Activated T-helper 1 cell treated with anti-CD3 and anti-CD28 coated beads, Interleukin-2, amount 50 U/mL, for 16 hours (primary cell): ENCODE measurements at places on chromosomes 1 and 21.

DNA sequence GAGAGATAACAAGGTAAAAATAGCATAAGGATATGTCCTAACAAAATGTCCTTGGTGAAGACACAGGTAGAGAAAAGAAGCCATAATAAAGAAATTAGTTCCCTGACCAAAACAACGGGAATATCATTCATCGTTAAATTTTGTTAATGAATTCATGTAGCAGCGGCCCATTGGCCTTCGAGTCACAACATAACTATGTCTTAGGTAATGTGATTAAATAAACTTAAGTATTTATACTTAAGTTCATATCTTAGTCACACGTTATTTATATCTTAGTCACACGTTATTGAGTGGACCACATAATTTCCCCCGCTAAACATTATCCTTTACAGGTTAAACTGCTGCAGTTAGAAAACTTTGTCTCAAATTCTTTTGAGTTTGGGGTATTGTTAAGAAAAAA, 1.2 kb downstream of the NEXN start:
- DNase-seq = no peak

- DNase-seq = no peak
Observed at GRCh38 chr1:64019818-64020217, 183.6 kb upstream of the UBE2U start.

DNA sequence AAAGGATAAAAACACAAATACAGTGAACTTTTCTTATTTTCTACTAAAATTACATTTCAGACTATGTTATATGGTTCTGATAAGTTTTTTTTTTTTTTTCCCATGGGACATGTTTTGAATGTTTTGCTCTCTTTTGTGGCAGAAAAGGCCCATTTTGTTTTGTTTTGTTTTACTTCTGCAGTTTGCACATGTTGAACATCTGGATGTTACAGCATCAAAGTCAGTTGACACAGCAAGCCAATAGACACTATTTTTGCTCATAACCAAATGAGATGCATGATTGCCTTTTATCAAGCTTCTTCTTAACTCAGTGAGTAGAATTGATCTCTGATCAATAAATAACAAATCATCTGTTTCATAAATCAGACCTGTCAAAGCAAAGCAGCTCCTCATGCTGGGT, 904.2 kb downstream of the ADGRL2 start:
- DNase-seq = no peak

DNA sequence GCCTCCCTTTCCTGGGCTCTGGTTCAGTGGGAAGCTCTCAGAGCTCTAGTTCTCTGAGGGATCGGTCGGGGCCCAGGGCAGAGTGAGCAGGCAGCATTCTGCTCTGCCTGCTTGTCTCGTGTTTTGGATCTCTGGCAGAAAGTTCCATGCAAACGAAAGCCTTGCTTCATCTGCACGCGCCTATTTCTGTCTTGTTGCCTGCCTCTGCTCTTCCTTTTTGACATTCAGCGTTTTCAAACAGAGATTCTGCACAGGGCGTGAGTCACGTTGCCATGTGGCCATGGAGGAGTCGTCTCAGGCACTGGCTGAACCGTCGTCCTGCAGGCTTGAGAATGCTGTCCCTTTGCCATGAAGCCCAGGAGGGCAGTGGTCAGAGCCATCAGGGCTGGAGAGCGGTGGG, 20.3 kb downstream of the AJAP1 start:
- no peak for DNase-seq

- no peak for DNase-seq
Observed at GRCh38 chr1:207903053-207903452, 7.9 kb downstream of the CD34 start.

- no peak for DNase-seq
Observed at GRCh38 chr1:199490769-199491527, 536.6 kb upstream of the NR5A2 start.

DNA sequence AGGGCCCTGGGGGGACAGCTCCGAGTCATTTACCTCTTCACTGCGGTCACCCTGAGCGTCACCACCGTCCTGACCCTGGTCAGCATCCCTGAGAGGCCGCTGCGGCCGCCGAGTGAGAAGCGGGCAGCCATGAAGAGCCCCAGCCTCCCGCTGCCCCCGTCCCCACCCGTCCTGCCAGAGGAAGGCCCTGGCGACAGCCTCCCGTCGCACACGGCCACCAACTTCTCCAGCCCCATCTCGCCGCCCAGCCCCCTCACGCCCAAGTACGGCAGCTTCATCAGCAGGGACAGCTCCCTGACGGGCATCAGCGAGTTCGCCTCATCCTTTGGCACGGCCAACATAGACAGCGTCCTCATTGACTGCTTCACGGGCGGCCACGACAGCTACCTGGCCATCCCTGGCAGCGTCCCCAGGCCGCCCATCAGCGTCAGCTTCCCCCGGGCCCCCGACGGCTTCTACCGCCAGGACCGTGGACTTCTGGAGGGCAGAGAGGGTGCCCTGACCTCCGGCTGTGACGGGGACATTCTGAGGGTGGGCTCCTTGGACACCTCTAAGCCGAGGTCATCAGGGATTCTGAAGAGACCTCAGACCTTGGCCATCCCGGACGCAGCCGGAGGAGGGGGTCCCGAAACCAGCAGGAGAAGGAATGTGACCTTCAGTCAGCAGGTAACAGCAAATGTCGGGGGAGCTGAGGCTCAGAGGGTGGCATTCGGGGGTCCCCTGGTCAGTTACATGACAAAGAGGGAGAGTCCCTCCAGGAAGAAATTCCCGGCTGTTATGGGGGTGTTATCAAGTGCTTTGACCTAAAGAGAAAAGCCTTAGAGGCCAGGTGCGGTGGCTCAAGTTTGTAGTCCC, 12.6 kb downstream of the SLC45A1 start:
- no peak for DNase-seq

DNA sequence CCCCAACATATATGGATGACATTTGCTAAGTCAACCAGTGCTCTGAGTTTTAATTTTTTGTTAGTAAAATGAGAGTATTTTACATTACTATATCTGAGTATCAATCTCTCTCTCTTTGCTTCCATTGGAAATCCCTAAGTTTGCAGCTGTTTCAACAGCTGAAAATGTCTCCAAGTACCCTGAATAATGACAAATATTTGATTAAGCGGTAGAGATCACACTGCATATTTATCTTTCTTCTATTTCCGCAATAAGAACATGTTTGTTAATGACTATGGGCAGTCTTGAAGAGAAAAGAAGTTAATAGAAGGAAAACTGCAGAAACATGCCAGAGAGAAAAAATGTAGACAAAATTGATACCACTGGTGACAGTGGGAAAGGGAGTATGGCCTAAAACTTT, 1117.5 kb downstream of the NCAM2 start:
- no peak for DNase-seq

DNA sequence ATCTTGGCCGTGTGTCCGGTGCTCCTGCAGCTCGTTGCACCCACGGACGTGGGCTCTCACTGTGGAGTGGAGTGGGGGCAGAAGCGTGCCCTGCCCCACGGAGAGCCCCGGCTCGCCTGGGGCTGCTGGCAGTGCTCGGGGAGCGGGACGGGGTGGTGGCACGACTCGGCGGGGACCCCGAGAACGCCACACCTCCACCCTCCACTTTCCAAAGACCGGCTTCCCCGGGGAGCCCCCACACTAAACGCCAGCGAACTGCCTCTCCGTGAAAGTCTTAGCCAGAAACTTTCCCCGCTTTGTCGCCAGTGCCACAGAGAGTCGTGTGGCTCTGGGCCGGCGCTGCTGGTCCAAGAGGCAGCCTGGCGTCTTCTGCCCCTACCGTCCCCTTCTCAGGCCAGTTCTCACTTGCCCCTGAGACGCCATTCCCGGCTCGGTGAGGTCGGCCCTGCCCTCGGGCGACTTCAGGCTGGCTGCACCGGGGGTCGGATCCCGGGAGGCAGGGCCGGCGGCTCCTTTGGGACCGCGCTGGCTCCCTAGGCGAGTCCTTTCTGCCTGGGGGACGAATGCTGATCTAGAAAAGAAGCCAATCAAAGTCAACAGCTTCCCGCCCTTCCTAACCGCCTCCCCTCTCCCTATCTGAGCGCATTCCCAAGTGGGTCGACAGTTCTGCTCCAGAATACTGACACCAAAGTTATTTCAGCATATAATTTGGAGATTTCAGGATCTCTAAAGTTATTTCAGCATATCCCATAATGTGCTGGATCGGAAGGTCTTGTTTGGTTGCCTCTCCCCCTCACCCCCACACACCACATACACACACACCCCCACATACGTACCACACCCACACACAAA, 2.6 kb upstream of the SAMD13 start:
- no peak for DNase-seq

DNA sequence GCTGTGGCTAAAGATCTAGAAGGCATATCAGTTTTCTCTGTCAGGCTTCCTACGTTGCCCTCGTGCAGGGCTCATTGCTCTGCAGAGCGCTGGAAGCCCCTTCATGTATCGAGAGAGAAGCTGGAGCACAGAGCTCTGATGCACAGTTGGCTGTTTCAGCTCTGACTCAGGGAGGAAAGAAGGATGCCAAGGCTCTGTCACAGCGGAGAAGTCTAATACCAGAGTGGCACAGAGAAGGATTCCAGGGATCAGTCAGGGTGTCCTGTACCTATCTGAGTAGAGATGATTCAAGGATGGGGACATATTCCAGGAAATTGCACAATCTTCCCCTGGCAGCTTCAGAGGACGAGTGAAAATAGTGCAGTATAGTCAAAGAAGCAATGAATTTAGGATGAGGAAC, 179.2 kb upstream of the FMN2 start:
- no peak for DNase-seq

DNA sequence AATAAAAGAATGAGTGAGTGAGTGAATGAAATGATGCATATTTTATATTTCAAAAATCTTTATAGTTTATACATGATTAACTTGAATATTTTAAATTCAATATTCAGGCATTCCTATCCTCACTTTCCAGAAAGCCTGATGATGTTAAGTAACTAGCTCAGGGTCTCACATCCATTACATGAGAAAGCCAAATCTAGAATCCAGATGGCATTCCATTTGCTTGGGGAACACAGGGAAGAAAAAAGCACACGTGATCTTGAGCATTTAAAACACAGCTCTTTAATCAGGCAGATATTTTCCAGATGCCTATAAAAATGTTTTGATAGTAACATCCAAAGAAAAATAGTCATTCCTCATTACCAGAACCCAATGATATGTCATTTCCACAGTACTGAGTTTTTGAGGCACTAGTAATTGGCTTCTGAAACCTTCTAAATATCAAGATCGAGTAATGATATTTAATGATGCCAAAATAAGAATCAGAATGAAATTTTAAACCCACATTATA, 291.9 kb downstream of the DSCAM start:
- DNase-seq = no peak

- DNase-seq = no peak
Observed at GRCh38 chr1:89877756-89878155, 56.9 kb downstream of the LRRC8D start.

GRCh38 chr21:34984356-34985058, 64.6 kb downstream of the RUNX1 start:
- no peak for DNase-seq

GRCh38 chr21:33022489-33022827, 3.3 kb upstream of the OLIG2 start:
- no peak for DNase-seq

DNA sequence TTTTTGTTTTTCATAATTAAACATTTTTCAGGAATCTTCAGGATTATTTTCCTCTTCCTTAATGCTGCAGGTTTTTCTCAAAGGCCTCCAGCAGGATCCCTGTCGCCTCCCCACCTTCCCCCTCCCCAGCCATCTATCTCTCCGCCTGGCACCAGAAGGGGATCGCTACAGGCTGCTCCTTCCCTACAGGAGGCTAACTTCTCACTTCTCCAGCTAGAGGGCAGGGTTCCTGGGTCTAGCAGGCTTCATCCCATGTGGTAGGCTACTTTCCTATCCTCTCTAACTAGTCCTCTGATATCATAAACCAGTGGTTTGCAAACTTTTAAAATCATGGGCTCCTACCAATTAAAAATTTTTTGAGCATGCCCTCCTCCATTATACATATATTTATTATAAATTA, 104.1 kb downstream of the KCNN3 start:
- no peak for DNase-seq

- no peak for DNase-seq
Observed at GRCh38 chr21:44490405-44490804, 35.1 kb downstream of the LRRC3 start.

DNA sequence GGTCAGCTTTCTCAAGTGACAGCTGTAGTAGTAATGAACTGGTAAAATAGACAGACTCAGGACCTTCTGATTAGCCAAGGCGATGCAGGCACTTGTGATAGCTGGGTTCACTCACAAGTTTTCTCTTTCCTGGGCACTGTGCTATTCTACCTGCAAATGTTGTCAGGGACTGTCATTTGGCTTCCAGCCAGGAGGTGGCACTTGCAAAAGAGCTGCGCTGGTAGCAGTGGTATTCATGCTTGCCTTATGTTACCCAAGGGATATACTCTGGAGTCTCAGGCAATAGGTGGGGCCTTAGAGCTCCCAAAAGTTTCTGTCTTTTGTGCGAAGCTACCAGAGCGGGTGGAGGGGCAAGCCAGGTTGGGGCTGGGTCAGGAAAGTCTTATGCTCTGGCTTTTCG, 23.5 kb downstream of the IFI44 start:
- no peak for DNase-seq

- no peak for DNase-seq
Observed at GRCh38 chr1:8537991-8538390, 220.1 kb downstream of the SLC45A1 start.

DNA sequence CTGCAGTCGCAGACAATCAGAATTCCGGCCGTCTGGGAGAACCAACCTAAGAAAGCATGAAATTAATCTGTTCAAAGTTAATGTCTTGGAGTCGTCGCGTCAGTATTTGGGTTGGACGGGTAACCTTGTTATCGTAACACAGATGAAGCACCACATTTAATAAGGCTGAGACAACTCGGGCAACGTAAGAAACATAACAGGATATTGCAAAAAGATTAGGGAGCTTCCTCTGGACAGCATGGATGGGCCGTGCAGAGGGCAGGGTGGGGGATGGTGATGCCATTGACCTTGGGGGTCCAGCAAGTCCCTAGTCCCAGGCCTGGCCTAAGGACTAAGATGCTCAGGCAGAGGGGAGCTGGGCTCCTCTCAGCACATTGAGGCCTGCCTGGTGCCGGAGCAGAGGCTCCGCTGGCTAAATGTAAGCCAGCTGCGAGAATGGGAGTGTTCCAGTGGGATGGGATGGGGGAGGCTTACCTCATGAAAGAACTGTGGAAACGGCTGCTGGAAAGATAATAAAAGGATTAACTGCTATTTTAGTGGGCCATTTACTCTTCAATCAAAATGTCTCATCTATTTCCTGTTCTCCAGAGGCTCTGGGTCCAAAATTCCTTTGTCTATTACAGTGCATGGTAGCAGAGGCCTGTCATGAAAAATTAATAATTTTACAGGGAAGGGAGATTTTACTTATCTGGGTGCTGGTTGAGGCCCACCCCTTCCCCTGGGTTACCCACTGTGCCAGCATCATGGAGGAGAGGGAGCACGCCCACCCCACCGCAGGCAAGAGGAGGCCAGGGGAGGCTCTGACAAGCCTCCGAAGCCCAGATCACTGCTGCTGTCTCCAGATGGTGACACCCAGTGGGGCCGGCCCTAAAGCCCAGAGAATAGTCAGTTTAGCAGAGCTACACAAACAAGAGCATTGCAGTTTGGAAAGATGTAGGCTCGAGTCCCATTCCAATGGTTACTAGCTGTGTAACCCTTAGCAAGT, 131.6 kb downstream of the DMRTB1 start:
- DNase-seq = no peak
